ENCODE measurements at places on chromosomes 1 and 21.

GRCh38 chr1:178628637-178629251 is 96.3 kb upstream of the RALGPS2 start:
- DNase-seq, result no peak

- no peak for DNase-seq
Observed at GRCh38 chr1:226625832-226626576, 77.4 kb downstream of the STUM start.

GRCh38 chr1:57309630-57310029 is 114.2 kb downstream of the DAB1 start:
- no peak for DNase-seq

DNA sequence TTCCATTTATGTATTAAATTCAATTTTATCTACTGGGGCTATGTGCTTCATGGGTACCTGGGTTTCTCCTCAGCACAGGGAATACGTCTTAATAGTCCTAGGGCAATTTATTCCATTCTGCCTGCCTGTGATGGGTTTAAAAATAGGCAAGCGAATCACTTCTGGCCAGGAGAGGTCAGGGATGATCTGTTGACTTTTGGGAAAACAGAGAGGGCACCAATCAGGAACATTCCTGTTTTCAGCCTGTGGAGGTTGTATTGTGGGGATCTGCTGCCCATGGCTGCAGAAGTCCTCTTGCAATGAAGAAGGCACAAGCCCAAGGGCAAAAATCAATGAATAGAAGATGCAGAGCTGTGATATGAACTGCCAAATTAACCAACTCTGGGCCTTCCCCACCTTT is 303.1 kb downstream of the CTH start:
- no peak for DNase-seq

- no peak for DNase-seq
Observed at GRCh38 chr1:160685266-160685665, 26.4 kb downstream of the CD48 start.

DNA sequence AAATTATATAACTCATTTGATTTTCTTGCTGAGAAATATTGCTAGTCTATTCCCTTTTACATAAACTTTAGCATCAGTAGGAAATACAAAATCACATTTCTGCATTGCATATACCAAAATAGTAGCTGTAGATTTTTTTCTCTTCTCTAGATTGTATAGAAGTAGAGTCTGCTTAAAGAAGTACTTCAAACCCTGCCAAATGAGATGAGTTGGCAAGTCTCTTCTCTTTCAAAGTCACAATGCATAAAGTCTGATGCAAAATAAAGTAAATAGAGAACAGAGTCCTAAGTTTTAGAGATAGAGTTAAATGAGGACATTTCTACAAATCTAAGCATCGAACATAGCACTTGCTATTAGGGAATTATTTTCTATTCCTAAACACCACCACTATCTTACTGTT is 6.4 kb downstream of the PLPPR4 start:
- no peak for DNase-seq

- DNase-seq, result no peak
Observed at GRCh38 chr1:201500670-201501120, 6.2 kb downstream of the CSRP1 start.

GRCh38 chr1:26417111-26417759 is 6.6 kb downstream of the LIN28A start:
- DNase-seq, result peak; percentile 62

DNA sequence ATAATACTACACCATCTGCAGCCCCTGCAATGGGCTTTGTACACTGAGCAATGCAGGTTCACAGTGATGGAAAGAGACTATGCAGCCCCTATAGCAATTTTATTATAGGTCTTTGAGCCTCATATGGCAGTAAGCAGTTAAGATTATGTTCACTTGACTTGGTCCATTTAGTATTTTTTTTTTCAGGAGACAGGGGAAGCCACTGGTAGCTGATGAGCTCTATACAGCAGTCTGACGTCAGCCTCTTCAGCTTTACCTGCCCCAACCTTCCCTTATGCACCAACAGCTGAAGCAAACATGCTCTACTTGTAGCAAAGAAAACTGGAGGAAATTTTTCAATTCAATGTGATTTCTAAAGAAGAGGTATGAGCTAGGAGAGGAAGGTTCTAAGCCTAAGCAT is 32.2 kb downstream of the AIDA start:
- no peak for DNase-seq

DNA sequence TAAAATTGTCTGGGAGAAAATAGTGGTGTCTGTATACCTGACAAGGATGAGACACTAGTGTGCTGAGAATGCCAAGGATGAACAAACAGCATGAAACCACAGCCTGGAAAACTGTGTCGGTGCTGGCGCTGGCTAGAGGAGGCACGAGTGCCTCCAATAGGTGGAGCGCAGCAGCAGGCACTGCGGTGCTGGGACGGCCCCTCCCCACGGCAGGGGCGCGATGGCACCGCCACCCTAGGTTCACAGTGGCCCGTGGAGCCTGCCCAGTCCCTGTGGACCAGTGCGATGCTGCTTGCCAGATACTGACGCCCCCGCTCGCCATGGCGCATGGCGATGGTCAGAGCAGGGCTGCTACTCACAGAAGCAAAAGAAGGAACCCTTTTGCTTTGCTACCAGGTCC is 6.8 kb downstream of the CFAP410 start:
- no peak for DNase-seq

GRCh38 chr1:193699261-193699660 is 512.8 kb upstream of the B3GALT2 start:
- DNase-seq, result no peak

GRCh38 chr1:202683029-202683428 is 27.2 kb downstream of the SYT2 start:
- DNase-seq, result no peak

GRCh38 chr21:46253610-46254124 is 25.1 kb upstream of the LSS start:
- DNase-seq, result no peak

- DNase-seq, result no peak
Observed at GRCh38 chr1:169236880-169237279, 130.4 kb downstream of the ATP1B1 start.

- no peak for DNase-seq
Observed at GRCh38 chr1:53093451-53093754, 31.4 kb downstream of the PODN start.

- no peak for DNase-seq
Observed at GRCh38 chr1:100539836-100540536, 2.0 kb downstream of the GPR88 start.

DNA sequence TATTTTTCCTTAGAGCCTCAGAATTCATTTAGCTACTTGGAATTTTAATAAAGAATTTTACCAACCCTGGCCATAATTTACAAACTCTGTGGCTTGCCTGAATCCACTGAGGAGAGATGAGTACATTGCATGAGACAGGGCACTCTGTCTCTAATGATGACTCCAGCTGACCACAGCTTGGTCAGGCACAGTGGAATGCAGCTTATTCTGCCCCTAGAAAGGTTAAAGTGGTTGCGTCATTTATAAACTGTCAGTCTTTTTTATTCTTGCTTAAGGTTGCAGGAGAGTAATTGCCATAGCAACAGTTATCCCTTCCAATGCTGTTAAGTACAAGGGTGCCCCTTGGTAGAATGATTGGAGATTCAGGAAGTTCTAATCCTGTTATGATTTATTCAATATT is 28.3 kb downstream of the PDE4B start:
- DNase-seq, result no peak

DNA sequence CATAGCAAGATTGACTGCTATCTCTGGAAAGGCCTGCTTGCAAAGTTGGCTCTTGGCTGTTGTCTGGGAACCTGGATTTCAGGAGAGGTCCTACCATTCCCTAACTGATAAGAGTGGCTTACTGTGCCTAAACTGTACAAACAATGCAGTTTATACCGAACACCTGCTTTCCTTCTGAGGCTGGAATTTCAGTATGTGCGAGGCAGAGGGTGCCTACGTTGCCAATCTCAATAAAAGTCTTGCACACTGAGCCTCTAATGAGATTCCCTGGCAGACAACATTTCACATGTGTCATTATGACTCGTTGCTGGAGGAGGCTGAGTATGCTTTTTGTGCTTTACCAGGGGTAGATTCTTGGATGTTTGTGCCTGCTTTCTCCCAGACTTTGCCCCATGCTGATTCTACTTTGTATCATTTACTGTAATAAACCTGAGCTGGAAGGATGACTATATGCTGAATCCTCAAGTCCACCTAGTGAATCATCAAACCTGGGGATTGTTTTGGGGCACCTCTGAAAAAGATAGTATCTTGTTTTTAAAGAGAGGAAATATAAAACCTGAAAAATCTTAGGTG is 58.9 kb upstream of the GNG4 start:
- DNase-seq, result no peak

GRCh38 chr1:38915352-38915948 is 26.2 kb downstream of the RHBDL2 start:
- DNase-seq, result no peak

All from omental fat pad (tissue), 4 donors.